ENCODE measurements at places on chromosomes 11 and 22. TPM values are rescaled to one million over a fixed set of nuclear protein-coding genes. Genes with fewer than 3 reads are reported as not detected.

DNA sequence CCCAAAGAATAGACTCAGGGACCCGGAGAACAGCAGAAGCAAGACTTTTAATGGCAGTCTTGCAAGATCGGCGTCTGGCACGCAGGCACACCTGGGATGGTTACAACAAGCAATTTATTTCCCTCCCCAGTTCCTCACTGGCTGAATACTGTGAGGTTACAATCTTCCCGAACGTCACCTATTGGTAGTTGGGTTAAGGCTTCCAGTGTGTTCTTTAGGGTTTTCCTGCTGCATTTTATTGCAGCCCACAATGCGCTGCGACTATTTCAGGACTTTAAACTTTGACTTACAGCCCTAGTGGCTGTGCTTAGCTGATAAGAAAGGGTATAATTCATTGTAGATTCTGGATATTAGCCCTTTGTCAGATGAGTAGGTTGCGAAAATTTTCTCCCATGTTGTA lies 11.5 kb upstream of the TRIM68 start:
- DNase-seq: no peak

- no peak for DNase-seq
Measured at GRCh38 chr11:88555018-88555828, 217.7 kb upstream of the CTSC start.

DNA sequence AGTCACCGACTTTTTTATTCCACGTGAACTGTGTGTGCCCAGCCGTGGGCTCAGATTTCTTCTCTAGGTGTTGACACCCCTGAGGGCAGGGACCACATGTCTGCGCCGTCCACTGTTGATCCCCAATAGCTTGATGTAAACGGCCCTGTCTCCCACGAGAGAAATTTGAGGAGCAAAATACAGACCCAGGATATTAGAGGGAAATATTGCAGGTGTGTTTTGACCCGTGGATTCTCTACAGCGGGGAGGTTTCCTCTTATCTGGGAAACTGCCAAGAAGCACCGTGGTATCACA lies 437.5 kb downstream of the TBC1D22A start:
- no peak for DNase-seq

DNA sequence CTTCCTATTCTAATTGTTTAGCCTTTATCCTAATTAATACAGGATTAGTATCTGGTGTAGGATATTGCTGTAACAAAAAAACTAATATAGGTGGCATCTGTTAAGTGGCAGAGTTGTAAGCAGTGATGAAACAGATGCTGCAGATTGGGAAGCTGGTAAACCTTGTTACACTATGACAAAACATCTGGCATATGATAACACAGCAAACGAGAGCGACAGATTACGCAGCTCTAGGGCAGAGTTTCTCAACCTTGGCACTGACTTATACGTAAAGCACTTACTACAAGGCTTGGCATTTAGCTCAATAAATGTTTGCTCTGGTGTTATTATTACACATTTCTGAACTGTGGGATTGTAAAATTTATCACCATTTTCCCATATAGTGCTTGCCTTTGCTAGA lies 137.0 kb downstream of the ATG16L2 start:
- no peak for DNase-seq

GRCh38 chr11:102144357-102145355 lies 34.4 kb downstream of the YAP1 start:
- DNase-seq: no peak

Gene PVALB
- total RNA-seq: not detected

Gene F2
- not detected for total RNA-seq

Gene CEP164
- 31.0 TPM for total RNA-seq

Gene CELF1
- 143 TPM for total RNA-seq

Gene MS4A12
- total RNA-seq: not detected

Gene ACTN3
- 0.27 TPM for total RNA-seq

Gene MMP13
- total RNA-seq: not detected

Gene DENND6B
- total RNA-seq: 2.8 TPM

Data from activated CD4-positive, alpha-beta T cell treated with anti-CD3 and anti-CD28 coated beads for 36 hours (primary cell).